AML-193 (cell line): ENCODE measurements at places on chromosomes 2 and 18.
A peak's percentile ranks its signal among the peaks of the same experiment; 100 is the strongest.

DNA sequence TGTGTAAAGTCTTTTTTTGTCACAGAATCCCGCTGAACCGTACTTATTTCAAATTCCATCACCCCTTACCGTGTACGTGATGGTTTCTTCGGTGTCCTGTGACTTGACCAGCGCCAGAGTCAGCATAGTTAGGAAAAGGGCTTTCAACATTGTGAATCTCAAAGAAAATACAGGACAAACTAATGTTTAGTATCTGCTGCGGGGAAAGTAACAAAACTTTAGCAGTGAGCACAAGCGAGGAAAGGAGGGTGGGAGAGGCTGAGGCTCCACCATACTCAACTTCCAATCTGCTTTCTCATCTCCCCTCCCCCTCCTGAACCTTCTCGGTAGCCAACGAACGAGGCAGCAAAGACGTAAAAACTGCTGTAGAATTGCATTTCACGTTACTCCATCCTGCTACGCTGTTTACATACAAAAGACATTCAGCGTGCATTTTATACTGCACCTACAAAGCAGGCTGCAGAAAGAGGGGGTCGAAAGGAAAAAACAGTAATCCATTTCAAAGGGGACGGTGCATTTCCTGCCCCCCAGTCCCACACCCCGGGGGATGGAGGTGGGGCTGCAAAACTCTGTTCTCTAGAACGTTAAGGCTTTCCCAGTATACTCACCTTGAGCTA, 1.2 kb downstream of the EFEMP1 start:
- no peak for DNase-seq

- no peak for DNase-seq
These were observed 43.8 kb downstream of the STAT1 start for GRCh38 chr2:190970160-190970559.

DNA sequence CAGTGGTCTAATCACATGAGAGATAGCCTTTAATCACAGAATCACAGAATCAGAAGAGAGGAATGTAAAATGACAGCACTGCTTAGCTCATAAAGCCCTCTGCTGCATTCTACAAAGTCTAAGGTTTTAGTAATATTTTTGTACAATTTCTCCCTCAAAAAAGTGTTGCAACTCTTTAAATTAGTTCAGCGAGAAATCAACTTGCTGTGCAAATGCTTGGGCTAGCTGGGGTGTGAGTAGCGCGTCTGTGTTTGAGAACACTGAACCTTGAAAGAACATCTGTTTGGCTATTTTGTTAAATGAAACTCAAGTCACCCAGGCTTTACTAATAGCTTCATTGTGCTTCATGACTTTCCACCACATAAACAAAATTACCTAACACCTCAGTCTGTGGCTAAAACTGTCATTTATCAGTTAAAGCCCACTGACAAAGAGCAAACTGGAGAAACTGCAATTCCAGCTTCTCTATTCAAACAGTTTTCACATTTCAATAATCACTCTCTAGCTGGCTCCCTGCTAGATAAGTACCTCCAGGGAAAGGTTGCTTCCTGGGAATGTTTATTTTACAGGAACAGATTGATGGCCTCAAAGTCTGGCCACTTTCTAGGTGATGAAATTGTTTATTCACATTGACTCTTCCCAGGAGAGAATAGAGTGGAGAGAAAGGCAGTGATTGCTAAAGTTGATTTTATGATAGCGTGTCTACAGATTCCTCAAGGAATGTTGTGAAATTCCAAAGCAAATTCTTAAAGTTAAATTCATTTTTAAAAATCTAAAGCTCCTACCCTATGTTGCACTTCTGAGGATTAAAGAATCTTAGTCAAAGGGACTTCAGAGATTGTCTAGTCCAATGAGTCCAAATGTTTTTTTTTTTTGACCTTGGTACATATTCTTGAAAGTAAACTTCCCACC, 36.0 kb upstream of the STAT1 start:
- DNase-seq, result no peak

DNA sequence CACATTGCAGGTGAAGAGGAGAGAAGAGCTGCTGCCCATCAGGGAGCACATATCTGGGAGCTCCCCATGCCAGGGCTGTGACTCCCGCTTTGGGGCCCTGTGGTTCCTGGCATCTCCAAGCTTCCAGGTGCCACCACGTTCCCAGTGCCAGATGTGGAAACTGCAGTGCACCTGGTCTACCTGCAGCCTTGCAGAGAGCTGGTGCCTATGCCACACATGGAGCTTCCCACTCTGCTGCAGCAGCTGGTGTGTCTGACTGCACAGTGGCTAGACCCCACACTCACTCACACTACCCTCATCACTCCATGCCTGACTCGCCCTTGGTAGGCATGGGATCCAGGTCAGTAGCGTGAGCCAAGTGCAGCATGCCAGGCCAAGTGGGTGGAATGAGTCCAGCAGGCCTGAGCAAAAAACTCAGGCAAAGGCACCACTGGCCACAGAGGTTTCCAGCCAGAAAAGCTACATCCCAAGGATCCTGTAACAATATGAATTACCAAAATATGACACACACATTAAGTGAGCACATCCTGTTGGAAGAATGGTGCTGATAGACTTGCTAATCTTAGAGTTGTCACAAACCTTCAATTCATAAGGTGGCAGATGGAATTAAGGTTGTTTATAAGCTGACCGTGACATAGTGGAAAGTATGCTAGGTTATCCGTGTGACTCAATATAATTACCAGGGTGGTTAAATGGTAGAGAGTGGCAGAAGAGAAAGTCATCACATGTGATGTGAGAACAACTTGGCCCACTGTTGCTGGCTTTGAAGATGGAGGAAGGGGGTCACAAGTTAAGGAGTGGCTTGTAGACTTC, 150.9 kb downstream of the EHBP1 start:
- DNase-seq, result no peak

DNA sequence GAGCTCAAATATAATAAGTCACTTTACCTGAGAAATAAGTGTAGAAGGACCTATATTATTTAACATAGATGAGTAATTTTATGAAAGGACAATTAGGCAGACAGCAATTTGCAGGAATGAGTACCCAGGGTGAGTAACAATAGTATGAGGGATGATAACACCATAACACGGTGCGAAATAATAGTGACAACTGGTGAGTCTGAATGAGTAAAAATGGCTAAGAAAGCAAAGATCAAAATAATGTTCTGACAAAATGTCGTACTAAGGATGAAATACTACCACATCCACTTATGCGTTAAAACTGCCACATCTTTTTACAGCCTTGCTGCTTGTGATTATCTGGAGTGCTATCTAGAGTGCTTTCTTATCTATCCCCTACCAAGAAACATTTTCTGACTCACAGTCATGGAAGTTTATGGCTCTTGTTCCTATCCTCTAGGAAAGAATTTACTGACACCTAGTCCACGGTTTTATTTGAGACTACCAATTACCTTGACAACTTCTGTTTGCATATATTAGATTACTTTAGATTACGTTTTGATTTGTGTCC, 929.7 kb downstream of the LRP1B start:
- DNase-seq, result no peak

DNA sequence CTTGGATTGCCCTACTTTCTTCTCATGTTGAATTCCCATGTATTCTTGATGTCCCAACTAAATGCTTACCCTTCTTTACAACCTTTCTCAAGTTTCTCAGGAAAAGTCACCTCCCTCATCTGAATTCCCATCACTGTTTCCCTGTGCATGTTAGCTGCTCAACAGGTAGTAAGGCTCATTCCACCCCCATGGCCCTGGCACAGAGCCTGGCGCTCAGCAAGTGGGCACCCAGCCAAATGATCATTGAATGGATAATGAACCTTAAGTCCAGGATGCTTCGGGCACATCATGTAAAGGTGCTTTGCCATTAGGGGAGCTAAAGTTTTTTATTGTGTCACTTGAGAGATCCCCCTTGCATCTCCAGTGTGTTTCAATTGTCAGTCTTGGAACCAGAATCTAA, 124.0 kb downstream of the PKP4 start:
- no peak for DNase-seq

DNA sequence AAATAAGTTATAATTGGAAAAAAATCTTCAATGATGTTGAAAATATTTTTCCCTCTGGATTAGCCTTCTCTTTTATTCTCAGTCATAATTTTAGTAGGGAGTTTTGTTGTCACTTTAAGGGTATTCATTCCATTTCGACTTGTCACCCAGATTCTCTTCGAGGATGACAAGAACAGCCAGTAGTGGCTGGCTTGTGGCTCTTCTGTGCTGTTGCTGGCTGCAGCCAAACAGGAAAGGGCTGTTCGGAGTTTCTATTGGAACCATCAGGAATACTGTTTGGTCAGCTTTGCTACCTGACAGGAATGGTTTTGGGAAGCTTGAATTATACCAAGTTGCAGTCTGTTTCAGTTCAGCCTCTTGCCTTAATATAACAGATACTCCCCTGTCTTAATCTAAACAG, 41.6 kb downstream of the MGAT5 start:
- no peak for DNase-seq

GRCh38 chr2:179764710-179765109, 96.7 kb downstream of the ZNF385B start:
- DNase-seq, result no peak

DNA sequence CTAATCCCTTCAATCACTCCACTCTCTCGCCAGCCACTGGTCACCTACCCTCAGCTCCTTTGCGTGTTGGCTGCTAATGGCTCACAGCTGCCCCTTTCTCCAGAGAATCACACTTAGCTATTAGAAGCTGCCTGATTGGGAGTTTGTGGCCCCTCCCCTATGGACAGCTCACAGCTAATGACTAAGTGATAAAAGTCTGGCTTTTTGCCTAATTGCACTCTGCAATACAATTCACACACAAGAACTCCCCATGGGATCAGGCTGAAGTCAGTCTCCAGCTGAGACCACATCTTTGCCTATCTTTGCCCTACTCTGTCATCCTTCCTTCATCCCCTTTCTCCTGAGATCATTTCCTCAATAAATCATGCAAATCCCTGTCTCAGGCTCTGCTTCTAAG, 701.9 kb upstream of the RAB6C start:
- DNase-seq, result no peak

GRCh38 chr2:43158259-43158880, 68.0 kb downstream of the ZFP36L2 start:
- peak; percentile 89 for DNase-seq

DNA sequence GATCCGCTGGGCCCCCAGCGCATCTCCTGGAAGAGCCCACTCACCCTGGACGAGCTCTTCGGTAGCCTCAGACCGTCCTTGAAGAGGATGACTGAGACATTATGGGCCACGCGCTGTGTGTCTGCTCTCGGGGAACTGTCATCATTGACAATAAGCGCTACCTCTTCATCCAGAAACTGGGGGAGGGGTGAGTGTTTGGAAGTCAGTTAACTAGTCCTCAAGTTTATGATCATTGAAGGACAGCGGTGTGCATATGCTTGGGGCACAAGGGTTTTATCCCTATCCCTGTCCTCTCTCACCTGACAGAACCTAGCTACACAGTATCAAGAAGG, 586 bp downstream of the STK16 start:
- no peak for DNase-seq

GRCh38 chr2:172969166-172969565, 106.5 kb upstream of the MAP3K20 start:
- peak; percentile 9 for DNase-seq

GRCh38 chr2:175567435-175568061, 386.0 kb upstream of the ATP5MC3 start:
- no peak for DNase-seq

GRCh38 chr2:8416001-8416571, 265.8 kb upstream of the ID2 start:
- DNase-seq, result no peak

- DNase-seq, result no peak
These were observed 213.2 kb downstream of the GBX2 start for GRCh38 chr2:235954888-235955480.

DNA sequence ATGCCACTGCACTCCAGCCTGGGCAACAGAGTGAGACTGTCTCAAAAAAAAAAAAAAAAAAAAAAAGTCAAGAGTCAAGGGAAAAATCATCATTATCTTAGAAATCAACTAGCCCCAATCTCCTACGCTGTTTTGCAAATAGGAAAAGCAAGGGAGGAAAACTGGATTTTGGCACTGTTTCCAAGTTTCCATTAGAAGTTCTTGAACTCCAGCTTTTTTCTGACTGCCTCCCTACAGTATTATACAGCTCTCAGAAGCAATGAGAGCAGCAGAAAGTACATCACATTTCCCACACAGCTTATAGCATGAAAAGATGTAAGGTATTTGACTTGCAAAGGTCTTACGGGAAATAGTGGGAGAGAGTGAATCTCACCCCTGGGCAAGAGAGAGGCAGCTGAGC, 127.8 kb downstream of the OSR1 start:
- DNase-seq, result no peak

- DNase-seq, result no peak
These were observed 21.0 kb upstream of the GLS start for GRCh38 chr2:190859347-190860297.

DNA sequence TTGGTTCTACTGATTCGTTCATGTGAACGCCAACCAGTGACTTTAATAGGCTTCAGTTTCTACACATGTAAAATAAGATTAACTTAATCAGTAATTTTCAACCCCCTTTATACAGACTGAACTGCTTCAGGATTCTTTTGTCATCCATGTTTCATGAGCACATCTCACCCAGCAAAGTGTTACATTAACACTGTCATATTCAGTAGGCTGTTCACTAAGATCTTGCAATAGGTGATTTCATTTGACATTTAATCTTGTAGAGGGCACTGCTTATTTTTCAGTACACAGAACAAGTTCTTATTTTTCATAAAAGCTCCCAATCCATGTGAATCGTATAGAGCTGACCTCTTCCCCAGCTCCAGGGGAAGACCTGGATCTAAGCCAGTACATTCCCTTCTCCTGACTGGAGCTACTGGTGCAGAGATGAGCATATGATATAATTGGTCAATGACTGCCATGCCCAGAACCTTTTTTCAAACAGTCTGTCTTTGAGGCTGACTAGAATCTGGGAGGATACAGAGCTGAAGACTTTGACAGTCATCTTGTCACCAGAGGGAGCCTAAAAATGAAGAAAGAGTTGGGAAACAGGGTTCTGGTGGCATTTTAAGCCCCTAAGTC, 72.2 kb upstream of the CHRNA1 start:
- DNase-seq, result no peak

DNA sequence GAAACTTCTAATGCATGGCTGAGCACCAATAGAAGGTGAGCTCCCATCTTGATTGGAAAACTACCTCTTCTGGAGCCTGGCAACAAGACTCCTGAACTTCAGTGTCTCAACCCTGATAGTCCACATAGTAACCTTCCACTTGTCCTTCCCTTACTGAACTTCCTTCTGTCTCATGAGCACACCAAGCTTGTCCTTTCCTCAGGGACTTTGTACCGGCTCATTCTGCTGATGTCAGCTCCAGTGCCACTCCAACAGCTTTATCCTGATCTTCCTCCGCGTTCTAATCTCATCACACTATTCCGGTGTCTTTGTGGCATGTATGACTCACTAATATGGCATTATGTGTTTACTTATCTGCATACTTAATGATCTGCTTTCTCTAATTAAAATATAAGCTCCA, 862.0 kb upstream of the ID2 start:
- no peak for DNase-seq

DNA sequence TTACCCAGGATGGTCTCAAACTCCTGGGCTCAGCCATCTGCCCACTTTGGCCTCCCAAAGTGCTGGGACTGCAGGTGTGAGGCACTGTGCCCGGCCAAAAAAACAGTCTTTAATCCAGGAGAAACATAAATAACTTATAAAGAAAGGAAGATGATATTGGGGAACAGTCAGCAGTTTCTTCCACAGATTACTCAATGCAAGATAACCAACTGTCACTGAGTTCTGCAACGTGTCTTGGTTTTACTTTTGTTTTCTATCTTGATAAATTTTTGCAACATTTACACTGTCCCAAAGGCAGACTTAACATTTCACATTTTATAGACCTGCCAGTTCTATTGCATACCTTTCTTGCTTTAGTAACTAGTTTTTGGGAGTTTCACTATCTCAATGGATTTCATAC, 71.1 kb downstream of the ANKRD44 start:
- peak; percentile 57 for DNase-seq

- DNase-seq, result no peak
These were observed 17.5 kb upstream of the DRC1 start for GRCh38 chr2:26384183-26384582.
